ENCODE measurements at places on chromosomes 7 and 10.
A peak's percentile ranks its signal among the peaks of the same experiment; 100 is the strongest.

- no peak for DNase-seq
Measured at GRCh38 chr10:34907743-34908430, 92.8 kb upstream of the PARD3 start.

DNA sequence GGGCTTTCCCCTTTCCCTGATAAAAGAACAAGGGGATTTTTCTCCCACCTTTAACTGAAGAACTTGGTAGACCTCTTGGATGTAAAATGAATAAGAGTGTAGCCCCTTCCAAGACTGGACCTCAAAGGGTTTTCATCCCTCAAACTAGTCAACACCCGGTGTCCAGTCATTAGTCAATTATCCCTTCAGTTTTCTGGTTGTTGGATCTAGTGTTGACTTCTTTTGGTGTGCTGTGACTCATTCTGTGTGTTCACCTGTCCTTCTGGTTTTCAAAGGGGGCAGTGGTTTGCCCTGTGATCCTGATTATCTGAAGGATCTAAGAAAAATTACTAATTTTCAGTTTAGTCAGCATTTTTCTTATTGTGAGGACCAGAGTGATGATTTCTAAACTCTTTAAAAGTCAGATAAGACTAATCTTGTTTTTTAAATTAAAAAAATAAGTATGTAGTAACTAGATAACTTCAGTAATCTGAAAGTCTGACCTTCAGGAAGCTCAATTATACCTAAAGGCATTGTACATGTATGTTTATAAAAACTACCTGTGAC is 583.5 kb downstream of the CNTNAP2 start:
- DNase-seq = no peak

- peak; percentile 5 for DNase-seq
Measured at GRCh38 chr7:148700661-148701064, 2.0 kb downstream of the CUL1 start.

- no peak for DNase-seq
Measured at GRCh38 chr7:29495653-29496052, 68.0 kb upstream of the PRR15 start.

DNA sequence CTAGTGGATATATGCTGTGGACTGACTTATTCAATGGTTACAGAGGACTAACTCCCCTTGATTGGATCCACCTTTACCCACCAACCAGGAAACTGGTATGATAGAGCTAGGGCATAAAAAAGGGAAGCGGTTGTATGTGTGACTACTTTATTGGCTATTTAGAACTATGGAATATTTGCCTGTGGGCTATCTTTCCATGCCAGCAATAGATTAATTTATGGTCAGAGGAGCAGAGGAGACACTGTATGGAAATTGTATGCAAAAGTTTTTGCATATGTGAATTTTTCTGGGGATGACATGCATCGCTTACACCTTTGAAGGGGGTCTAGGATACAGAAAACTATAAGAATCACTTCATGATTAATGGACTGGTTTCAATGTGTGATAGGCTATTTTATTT is 105.7 kb downstream of the LHFPL3 start:
- no peak for DNase-seq

DNA sequence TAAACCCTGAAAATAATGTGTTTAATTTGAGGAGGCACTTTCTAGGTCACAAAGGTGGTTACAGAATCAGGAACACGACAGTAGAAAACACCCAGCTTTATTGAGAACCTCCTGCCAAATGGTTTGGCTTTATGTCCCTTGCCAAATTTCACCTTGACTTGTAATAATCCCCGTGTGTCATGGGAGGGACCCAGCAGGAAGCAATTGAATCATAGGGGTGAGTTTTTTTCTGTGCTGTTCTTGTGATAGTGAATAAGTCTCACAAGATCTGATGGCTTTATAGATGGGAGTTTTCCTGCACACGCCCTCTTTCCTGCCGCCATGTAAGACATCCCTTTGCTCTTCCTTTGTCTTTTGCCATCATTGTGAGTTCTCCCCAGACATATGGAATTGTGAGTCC is 193.8 kb upstream of the KLF6 start:
- DNase-seq = no peak

GRCh38 chr7:43850348-43851116 is 18.8 kb downstream of the MRPS24 start:
- no peak for DNase-seq

DNA sequence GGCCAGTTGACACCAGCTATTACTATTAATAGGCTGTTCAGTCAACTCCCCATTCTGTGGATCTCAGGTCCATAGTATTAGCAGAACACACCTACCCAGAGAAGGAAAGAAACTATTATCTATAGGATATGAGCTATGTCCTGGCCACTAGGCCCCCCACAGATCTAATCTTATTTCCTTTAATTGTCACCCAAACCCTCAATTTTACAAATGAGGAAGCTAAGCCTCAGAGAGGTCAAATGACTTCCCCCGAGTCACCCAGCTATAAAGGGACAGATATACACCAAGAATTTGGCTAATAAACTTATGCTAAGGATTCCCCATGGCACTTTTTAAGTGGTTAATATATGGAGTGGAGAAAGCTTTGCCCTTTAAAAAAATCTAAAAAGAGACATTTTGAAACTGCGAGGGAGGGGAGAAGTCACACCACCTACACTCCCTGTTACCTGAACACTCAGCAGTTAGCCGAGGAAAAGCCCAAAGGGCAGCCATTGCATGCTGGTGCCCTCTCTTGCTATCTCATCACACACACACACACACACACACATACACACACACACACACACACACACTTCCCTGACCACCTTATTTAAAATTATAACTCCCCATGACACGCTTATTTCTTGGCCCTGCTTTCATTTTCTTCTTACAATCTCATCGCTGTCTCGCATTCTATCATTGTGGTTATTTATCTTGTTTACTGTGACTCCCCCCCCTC is 157.0 kb upstream of the ADO start:
- DNase-seq = no peak

- DNase-seq = no peak
Measured at GRCh38 chr10:35136263-35136815, 9.7 kb downstream of the CREM start.

DNA sequence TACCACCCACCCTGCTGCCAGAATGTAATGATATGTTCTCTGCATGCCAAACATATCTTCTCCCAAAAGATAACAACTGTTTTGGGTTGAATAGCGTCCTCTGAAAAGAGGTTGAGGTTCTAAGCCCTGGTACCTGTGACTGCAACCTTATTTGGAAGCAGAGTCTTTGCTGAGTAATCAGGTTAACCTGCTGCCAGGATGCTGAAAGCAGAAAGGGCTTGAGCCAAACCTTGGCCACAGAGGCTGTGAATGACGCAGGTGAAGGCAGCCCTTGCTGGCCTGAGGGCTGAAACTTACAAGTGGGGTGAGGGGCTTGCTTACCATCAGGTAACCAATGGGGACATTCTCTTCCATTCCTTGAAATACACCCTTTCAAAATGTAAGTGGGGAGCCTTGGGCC is 151.8 kb upstream of the RHEB start:
- DNase-seq = no peak

DNA sequence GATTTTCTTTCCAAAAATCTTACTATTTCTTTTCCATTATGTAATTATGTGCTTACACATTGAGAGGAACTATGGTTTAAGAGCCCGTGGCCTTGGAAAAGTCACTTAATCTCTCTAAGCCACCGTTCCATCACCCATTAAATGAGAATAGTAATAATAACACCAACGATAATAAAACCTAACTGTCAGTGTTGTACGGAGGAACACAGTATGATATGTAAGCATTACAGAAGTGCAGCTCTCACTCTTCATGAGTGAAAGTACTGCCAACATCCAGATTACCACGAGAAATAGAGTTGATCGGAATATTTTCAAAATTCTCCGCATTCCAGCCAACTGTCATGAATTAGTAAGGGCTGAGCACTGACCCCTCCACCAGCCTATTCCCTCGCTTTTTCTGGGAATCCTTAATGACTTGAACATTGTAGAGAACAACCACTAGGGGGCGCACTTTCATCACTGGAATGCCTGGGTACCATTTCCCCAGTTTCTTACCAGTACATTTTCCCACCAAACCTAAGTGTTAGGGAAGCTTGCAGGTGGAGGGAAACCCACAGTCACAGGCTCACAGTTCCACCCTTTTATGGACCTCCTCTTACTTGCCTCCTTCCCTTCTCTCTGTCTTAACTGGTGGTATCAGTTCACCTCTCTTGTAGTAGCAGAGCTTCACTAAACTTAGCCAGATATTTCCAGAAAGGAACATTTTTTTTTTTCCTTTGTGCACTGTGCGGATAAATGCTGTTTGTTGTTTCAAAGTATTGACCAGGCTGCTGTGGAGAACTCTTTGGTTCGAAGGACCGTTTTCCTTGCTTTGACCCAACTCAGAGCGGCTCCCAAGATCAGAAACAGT is 27.8 kb downstream of the NKX2-3 start:
- DNase-seq = peak; percentile 66

DNA sequence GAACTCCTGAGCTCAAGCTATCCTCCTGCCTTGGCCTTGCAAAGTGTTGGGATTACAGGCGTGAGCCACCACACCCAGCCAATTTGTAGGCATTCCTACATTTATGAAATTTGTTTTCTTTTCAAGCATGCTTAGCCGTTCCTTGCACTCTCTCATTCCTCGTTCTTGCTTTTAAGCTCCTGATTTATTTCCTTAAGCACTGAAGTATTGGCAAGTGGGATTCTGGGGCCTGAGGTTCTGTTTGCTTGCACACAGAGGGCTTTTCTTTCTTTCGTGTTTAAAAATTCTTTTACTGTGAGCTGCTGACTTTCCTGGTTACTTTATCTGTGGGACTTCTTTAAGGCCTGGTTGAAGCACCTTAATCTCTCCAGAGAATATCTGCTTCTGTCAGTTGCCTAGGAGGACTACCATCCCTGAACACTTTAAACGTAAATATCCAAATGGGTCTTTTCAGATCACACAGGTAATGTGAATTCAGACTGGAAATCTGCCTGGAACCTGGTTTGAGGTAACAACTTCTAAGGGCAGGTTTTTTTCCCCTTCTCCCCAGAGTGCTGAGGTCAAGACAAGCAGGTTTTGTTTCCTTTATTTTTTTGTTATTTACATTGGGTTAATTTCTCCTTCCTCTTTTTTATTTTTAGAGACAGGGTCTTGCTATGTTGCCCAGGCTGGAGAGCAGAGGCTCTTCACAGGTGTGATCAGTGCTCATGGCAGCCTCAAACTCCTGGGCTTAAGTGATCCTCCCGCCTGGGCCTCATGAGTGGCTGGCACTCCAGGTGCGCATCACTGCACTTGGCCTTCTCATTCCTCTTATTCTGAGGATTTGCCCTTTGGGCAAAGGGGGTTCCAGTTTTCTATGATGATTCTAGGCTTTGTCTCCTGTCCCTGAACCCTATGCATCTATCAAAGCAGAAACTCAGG is 102.9 kb downstream of the PFKFB3 start:
- no peak for DNase-seq

- no peak for DNase-seq
Measured at GRCh38 chr10:18133046-18133445, 7.2 kb upstream of the CACNB2 start.

DNA sequence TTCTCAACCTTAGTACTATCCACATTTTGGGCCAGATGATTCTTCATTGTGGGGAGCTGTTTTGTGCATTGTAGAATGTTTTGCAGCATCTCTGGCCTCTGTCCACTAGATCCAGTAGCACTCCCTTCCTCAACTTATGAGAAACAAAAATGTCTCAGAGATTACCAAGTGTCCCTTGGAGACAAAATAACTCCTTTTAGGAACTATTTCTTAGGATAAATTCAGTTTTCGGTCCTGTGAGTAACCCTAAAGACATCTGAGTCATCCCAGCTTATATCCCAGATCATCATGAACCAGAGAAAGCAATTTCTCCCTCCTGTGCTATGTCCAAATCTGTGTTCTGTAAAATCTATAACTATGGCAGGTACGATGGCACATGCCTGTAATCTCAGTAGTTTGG is 266.6 kb upstream of the PHYHIPL start:
- DNase-seq = no peak

DNA sequence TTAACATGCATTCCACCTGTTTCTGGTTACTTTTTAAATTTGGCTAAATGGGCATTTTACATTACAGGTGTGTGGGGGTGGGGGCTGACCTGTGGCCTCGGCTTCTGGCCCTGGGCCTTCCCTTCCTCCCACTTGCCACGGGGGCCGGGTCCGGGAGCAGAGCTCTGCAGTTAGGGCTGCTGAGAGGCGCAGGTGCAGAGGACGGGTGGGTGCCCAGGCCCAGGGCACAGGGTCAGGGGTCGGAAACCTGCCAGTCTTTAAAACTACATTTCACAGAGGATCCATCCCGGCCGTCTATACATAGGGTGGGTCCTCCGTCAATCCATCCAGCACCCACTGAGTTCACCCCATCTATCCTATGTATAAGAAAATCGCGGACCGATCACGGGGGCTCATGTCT is 106.5 kb upstream of the INSIG1 start:
- DNase-seq = no peak

DNA sequence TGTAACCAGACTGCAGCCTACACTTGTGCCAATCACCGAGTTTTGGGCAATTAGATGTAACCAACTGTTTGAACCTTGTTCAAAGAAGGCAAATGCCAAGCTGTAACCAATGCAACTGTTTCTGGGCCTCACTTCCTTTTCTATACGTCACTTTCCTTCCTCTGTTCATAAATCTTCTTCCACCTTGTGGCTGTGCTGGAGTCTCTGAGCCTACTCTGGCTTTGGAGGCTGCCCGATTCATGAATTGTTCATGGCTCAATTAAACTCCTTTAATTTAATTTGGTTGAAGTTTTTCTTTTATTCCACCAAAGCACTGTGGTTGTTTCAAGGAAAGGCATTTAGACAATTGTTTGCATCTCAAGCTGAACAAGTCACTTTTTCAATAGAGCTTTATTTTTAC is 43.5 kb upstream of the UCN3 start:
- DNase-seq = no peak

GRCh38 chr7:114627231-114627630 is 212.6 kb downstream of the FOXP2 start:
- no peak for DNase-seq
